GM23338 (cell line): ENCODE measurements at places on chromosomes 7 and 10. TPM values are rescaled to one million over a fixed set of nuclear protein-coding genes. Genes with fewer than 3 reads are reported as not detected.

PLAU gene
- total RNA-seq: 13.3 and 14.5 TPM in 2 replicates

DNA sequence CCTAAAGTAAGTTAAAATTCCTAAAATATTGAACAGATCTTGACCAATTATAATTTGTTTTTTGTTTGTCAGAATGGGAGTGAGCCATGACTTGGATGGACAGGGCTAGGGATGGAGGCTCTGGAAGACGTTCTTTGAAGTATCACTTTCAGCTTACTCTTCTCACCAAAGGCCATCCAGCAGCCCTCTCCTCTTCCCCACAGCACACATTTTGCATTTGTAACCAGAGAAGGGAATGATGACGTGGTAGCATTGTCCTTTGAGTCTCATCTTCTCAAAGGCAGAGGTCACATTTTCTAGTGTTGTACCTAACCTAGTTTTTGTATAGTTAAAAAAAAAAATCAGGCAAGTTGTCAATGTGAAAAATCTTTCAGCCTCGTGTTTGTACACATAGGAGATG is 43.8 kb upstream of the AGR3 start:
- H3K4me3 ChIP-seq: no peak overlapping the region
- no peak overlapping the region for H3K27ac ChIP-seq
- no peaks in the 10 kb centered on the region for H3K27me3 ChIP-seq
- H3K4me1 ChIP-seq: 0 out of 2 replicates have a peak, but pooled peaks cover 3% of the 10 kb centered on the region

GRCh38 chr7:93016681-93017381 is 100.9 kb downstream of the SAMD9 start:
- no peak for DNase-seq
- no peaks in the 10 kb centered on the region for H3K27me3 ChIP-seq
- H3K36me3 ChIP-seq: no peaks in the 10 kb centered on the region
- H3K4me1 ChIP-seq: peaks cover 18% of the 10 kb centered on the region

IFIT1 gene
- total RNA-seq: 3.1 and 3.9 TPM in 2 replicates

DNA sequence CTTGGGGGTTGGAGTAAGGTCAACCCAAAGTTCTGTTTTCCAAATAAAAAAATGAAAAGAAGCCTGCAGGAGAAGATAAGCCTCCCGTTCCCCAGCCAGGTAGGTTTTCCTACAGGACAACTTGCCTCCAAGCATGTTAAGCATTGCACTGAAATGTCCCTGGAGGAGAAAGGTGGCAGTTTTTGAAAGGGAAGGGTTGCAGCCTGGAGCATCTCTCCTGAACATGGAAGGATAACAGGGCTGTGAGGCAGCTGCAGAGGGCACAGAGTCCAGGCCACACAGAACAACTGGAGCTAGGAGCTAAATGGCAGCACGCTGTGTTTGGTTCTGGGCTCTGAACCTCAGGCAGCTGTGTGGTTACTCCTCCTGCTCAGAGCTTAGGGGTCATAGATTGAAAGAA is 452.9 kb downstream of the TCERG1L start:
- no peak for DNase-seq
- no peaks in the 10 kb centered on the region for H3K27me3 ChIP-seq
- 0 out of 2 replicates have a peak, but pooled peaks cover 8% of the 10 kb centered on the region for H3K36me3 ChIP-seq
- H3K27ac ChIP-seq: no peak overlapping the region
- no peak overlapping the region for H3K4me3 ChIP-seq

- H3K36me3 ChIP-seq: peaks cover 10% of the 10 kb centered on the region
- no peak for DNase-seq
- H3K27ac ChIP-seq: no peak overlapping the region
- no peak overlapping the region for H3K4me3 ChIP-seq
- no peaks in the 10 kb centered on the region for H3K4me1 ChIP-seq
- no peaks in the 10 kb centered on the region for H3K27me3 ChIP-seq
Measured at GRCh38 chr7:68619526-68619925, 978.7 kb upstream of the AUTS2 start.

DNAJC1 gene
- 45.3 and 50.8 TPM in 2 replicates for total RNA-seq

LRGUK gene
- 3.8 and 7.1 TPM in 2 replicates for total RNA-seq

GRCh38 chr7:103124429-103124979 is 24.4 kb downstream of the NAPEPLD start:
- no peaks in the 10 kb centered on the region for H3K4me1 ChIP-seq
- no peaks in the 10 kb centered on the region for H3K27me3 ChIP-seq
- peaks cover 2% of the 10 kb centered on the region; the same call in 1 of the 2 replicates for H3K36me3 ChIP-seq
- no peak overlapping the region for H3K27ac ChIP-seq
- H3K4me3 ChIP-seq: no peak overlapping the region
- no peak for DNase-seq

- H3K27me3 ChIP-seq: no peaks in the 10 kb centered on the region
- peak overlapping the region; percentile 92 for H3K27ac ChIP-seq
- no peak overlapping the region for H3K4me3 ChIP-seq
- peak; percentile 70 for DNase-seq
Measured at GRCh38 chr7:82312646-82313045, 130.9 kb downstream of the CACNA2D1 start.

DNA sequence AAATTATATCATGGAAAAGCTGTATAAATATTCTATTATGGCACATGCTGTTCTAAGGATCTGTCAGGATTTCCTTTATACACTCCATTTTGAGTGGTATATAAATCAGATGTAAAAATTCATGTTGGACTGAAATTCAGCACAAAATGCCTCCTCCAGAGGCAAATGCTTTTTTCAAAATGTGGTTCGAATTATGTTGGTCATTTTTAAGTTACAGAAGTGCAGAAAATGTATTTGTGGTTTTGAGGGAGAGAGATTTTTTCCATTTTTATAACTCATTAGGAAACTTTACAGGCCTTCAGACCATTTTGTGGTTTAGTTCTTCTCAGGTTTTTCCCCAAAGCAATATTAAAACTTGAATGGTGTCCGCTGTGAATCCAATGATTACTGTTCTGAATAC is 2.9 kb downstream of the PPP1R3A start:
- no peaks in the 10 kb centered on the region for H3K36me3 ChIP-seq
- no peaks in the 10 kb centered on the region for H3K4me1 ChIP-seq
- H3K4me3 ChIP-seq: no peak overlapping the region
- DNase-seq: no peak
- no peaks in the 10 kb centered on the region for H3K27me3 ChIP-seq

LRRC17 gene
- 3.1 and 9.4 TPM in 2 replicates for total RNA-seq

DNA sequence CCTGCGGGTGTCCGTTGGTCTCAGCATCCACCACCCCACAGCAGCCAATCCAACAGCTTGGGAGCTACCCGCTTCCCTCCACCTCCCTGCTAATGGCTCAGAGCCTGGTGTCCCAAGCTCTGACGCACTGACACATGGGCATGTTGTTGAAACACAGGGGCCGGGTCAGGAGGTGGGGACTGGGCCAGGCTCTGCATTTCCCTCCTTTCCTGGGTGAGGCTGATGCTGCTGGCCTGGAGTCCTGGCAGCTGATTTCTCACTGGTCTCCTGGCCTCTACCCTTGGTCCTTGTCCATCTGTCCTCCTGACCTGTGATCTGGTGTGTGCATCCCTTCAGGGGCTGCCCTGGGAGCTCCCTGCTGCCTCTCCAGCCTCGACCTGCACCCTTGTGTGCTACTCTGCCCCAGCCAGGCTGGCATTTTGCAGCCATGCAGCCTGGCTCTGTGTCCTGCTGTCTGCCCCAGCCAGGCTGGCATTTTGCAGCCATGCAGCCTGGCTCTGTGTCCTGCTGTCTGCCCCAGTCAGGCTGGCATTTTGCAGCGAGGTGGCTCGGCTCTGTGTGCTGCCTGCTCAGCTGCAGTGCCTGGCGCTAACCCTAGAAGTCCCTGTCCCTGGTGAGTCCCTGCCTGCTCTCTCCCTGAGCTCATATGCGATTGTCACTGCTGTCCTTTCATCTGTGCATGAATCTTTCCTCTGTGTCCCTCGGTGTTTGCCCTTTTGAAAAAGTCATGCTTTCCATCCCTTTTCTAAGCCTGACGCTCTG is 14.0 kb downstream of the AMZ1 start:
- no peak overlapping the region for H3K4me3 ChIP-seq
- H3K4me1 ChIP-seq: no peaks in the 10 kb centered on the region
- no peaks in the 10 kb centered on the region for H3K36me3 ChIP-seq
- no peak overlapping the region for H3K27ac ChIP-seq
- no peak for DNase-seq
- no peaks in the 10 kb centered on the region for H3K27me3 ChIP-seq

SKAP2 gene
- total RNA-seq: 2.5 and 4.0 TPM in 2 replicates

CYP3A5 gene
- total RNA-seq: not detected in 2 replicates

SLC26A3 gene
- not detected in 2 replicates for total RNA-seq
